ENCODE measurements at places on chromosomes 7 and 10.

DNA sequence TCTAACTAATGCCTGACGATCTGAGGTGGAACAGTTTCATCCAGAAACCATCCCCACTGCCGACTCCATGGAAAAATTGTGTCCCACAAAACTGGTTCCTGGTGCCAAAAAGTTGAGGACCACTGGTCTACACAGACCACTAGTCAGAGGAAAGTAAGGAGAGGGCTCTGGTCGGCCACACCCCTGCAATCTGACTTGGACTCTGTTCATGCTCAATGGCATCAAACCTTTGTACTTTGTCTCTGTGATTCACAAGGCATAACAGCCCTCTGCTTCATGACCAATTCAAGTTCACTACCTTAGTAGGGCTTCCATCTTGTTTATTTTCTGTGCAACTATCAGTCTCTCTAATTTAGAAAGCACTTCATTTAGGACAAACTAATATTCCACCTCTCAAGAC is 1.8 kb downstream of the TUBAL3 start:
- DNase-seq = no peak

DNA sequence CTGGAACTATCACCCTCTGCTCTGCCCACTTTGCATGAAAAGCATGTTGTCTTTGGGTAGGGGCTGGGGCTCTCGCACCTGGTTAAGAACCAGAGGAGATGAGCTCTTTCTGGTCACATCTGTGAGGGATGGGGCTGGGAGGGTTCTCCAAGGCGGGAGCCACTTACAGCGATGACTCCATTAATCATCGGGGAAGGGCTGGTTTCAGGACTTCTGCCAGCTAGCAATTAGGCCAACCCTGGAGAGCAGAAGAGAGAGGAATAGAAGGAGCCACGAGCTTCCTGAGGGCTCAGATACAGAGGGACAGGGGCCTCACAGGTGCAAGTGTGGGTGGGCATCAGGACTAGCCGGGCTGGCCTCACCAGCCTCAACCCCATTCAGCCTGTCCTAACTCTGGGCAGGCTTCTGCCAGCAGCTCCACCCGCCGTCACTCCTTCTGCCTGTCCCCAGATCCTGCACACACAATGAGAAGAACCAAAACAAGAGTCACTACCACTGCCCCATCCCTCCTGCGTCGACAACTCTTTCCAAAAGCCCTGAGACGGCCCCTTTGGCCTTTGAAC is 8.4 kb downstream of the AQP1 start:
- DNase-seq = no peak

- DNase-seq = no peak
Measured at GRCh38 chr10:132742837-132743194, 43.1 kb downstream of the NKX6-2 start.

GRCh38 chr10:12337453-12338372 is 11.6 kb upstream of the CAMK1D start:
- DNase-seq = no peak

DNA sequence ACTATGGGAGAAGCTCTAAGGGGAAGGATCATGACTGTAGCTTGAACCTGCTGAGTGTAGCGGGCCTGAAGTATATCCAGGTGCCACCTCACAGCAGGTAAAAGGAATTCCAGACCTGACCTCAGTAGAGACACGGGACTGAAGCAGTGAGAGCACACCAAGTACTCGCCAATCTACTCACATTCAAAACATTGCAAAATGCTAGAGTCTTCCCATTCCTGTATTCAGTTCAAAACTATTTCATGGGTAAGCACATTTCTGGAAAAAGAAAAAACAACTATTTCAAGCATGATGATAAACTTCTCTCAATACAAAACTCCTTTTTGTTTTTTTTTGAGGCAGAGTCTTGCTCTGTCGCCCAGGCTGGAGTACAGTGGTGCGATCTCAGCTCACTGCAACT is 121.9 kb upstream of the AUTS2 start:
- no peak for DNase-seq

DNA sequence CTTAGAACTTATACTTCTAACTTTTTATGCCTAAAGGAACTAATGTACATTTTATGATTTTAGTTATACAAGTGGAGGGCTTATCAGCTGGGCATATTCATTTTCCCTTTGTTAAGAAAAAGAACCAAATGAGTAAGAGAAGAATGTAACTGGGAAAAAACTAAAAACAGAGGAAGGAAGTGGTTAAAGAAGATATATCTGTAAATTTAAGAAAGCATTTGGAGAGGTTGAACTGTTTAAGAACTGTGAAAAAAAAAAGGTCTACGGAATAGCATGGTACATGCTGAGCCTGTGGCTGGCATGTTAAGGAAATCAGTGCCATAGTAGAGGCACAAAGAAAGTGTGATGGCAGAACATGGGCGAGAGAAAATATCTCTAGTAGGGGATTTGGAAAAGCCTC is 6.2 kb downstream of the MDFIC start:
- DNase-seq = no peak

DNA sequence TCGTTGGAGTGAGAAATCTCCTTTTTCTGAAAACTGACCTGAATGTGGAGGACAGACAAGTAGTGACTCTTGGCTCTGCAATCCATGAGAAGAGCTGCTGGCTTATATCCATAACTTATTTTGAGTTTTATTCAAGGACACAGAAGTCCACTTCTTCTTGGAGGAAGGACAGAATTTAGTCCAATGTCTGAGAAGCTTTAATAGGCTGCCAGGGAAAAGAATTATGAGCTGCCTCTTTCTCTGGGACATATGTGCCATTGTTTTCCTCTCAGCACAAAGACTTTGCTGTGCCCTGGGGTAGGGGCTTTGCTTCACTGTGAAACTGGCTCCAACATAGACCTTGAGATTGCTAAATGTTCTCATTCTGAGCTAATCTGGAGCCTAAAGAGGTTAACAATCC is 20.5 kb upstream of the AOC1 start:
- no peak for DNase-seq

DNA sequence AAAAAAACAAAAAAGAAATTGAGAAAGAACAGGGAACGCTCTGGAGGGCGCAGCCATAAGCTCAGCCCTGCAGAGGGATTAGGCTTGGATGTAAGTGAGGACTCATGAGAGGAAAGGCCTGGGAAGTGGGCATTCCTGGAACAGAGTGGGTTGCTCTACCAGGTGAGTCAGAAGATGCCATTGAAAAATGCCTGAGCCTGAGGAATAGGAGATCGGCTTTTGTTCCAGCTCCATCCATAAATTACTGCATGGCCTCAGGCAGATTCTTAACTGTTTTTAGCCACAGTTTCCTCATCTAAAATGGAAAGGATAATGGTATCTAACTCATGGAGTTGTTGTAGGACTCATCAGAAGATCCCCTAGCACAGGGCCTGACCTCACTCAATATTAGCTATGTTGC is 1.1 kb upstream of the RGR start:
- DNase-seq = no peak

DNA sequence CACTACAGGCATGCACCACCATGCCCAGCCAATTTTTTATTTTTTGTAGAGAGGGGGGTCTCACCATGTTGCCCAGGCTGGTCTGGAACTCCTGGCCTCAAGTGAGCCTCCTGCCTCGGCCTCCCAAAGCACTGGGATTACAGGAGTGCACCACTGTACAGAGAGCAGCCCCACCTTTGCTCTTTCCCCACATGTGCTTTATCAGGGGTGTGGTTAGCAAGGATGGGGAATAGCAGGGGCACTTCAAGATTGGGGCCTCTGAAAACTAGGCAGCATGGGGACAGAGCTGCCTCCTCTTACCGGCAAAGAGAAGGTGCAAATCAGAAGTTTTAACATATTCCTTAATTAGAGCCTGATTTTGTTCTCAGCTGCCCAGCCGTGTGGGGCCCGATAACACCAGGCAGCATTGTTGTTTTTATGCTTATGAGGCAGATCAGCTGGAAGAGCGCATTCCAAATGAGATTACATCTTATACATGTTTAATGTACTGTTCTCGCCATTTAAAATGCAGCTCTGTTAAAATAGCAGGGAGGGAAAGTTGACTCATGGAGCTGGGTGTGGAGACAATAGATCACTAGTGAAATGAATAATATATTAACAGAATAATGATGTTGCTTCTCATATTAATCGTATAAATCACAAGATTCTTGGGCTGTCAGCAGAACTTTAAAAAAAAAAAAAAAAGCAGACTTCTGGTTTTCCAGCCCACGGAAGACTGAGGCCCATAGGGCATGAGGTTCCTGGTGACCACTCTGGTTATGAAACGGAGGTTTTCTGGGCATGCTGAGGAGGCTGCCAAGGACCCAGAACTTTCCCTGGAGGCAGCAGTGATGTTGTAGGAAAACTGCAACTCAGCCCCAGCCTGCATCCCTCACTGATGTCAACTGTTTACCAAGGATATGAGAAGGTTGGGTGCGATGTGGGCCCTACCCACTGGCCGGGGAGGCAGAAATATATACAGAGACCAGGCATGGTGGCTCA is 62.5 kb downstream of the TMEM130 start:
- DNase-seq = no peak

DNA sequence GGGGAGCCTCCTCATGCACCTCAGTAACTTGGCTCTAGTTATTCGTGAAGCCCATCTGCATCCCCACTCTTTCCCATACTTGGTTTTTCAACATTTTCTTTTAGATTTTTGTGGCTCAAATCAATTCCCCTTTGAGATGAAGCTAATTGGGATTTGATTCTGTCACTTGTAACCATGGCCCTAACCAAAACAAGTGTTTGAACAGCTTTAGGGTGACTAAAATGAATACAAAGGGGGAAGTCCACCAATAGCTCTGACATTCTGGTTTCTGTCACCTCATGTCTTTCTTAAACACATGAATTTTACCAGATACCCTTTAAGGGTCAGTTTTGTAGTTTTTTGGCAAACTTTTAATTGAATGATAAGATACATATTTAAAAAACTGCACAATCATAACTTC is 87.0 kb downstream of the PCGF5 start:
- DNase-seq = no peak

GRCh38 chr7:120825152-120825551 is 32.8 kb downstream of the TSPAN12 start:
- no peak for DNase-seq

GRCh38 chr7:117041822-117042221 is 88.5 kb downstream of the ST7 start:
- no peak for DNase-seq

DNA sequence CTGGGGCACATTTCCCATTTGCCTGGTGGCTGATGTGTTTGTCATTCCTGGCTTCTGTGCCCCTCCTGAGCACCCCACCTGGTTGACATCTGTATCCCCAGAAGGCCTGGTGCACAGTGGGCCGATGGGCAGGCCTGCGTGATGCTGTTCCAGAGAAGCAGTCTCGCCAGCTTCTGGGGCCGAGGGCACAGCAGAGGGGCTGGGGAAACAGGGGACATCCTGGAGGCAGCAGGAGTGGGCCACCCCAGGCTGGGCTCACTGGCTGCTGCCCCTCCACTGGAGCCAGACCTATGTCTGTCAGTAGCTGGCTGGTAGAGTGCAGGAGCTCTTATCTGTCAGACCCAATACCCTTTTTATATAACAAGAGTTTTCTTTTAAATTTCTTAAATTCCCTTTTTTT is 896 bp upstream of the MYL7 start:
- no peak for DNase-seq

DNA sequence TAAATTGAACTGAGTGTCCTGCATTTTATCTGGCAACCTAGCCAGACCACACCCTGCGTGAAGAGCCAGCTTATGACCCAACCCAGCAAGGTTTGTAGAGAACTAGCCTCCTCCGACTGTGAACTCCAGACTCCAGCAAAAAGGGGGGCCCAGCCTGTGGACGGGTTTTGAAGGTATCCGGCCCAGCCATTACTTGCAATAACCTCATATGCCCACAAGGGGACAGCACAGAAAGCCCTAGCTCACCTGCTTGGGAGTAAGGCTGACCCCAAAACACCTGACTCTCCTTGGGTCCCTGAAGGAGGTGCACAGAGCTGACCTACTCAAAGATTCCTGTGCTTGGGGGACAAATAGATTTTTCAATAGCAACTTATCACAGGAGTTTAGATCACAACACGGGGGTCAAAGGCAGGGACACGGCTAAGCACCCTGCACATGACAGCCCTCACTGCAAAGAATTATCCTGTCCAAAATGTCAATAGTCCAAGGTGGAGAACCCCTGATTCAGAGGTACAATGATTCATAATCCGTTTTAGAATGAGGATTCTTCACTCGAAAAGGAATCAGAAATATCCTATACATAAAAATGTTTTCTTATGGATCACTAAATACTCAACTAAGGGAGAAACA is 4.6 kb downstream of the TRPV6 start:
- peak; percentile 20 for DNase-seq
